ENCODE measurements at places on chromosomes 12 and 14.
A peak's percentile ranks its signal among the peaks of the same experiment; 100 is the strongest.

- no peak for DNase-seq
Measured at GRCh38 chr12:16962889-16963288, 356.9 kb upstream of the LMO3 start.

DNA sequence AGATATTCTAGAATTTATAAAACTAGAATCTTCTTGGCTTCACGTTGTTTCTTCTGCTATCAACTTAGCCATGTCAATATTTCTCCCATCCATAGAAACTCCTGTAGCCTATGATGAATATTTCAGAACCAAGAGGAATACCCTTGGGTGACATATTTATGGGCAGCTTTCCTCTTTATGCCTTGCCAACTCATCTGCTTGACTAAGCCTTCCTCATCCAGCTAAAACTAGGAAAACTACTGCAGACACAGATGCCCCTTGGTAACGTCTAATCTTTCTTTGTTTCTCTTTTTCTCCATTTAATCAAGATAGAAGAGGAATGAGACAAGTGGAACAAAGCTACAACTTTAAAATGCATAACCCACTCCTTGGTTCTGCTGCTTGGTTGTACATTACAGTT lies 6.3 kb downstream of the GOLT1B start:
- no peak for DNase-seq

GRCh38 chr12:104299842-104300481 lies 3.6 kb upstream of the EID3 start:
- no peak for DNase-seq

- DNase-seq, result no peak
Measured at GRCh38 chr14:58878439-58879139, 240.8 kb downstream of the DACT1 start.

- DNase-seq, result peak; percentile 41
Measured at GRCh38 chr14:96762650-96763049, 34.5 kb upstream of the VRK1 start.
